ENCODE measurements at places on chromosomes 5 and 9. TPM values are rescaled to one million over a fixed set of nuclear protein-coding genes. Genes with fewer than 3 reads are reported as not detected.

EPB41L4B gene
- 12.1 TPM for total RNA-seq

PDCD1LG2 gene
- 9.0 TPM for total RNA-seq

GRIA1 gene
- total RNA-seq: 10.3 TPM

MEIKIN gene
- total RNA-seq: not detected

DNA sequence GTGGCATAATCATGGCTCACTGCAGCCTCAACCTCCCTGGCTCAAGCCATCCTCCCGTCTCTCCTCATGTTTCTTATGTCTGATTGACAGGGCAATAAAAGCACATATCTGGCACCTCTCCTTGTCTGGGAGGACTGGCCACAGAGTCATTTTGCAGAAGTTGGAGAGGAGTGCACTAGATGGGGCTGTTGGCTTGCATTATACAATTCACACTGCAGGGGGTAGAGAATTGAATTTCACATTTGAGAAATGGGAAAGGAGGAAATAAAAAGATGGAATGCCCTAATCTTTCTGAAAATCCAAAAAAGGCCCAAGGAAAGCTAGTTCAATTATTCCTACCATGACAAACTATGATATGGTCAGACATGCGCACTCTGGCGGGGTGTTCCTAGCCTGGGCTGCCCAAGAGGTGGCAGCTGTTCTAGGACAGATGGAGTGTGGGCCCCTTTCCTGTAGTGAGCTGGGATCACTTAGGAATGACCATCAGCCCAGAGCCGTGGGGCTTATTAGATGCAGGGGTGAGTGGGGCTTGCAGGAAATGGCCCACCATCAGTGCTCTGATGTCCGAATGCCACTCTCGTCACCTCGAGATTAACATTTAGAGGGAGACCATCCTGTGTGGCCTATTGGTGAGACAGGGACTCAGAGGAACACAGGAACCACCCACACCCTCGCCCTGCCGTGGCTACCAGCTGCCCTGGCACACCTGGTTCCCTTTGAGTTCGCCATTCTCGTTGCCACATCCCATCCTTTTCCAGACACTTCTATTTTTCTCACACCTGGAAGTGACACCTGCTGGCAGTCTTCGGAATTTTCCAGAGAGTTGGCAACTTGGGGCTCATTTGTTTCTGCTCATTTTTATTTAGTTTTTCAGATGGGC lies 21.8 kb upstream of the ANKRD18A start:
- DNase-seq: no peak

GRCh38 chr5:43804041-43804440 lies 201.1 kb downstream of the NNT start:
- no peak for DNase-seq

DNA sequence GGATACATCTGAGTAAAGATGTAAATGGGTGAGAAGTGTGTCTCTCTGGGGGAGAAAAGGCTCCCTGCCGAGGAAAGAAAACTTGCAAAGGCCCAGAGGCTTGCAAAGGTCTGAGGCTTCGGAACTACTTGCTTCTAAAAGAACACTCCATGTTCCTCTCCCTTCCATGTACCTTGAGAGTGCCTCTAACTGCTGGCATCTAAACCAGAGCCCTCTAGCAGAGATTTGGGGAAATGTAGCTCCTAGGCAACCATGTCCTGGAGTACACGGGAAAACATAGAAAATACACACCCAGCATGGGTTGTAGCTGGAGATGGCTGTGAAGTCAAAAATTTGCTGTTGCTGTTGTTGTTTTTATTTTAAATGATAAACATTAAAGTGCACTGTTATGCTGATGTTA lies 151.6 kb downstream of the SYK start:
- no peak for DNase-seq

- peak; percentile 61 for DNase-seq
Observed at GRCh38 chr5:473551-474192, 30.7 kb downstream of the EXOC3 start.

GRCh38 chr9:34565856-34566255 lies 23.7 kb downstream of the CNTFR start:
- no peak for DNase-seq

GRCh38 chr5:14861123-14861765 lies 10.3 kb downstream of the ANKH start:
- no peak for DNase-seq

- DNase-seq: no peak
Observed at GRCh38 chr9:121824651-121825030, 173.2 kb downstream of the DAB2IP start.

Measured in lower lobe of right lung (tissue), 2 donors.